IPS DF 6.9 (cell line): ENCODE measurements at places on chromosomes 6 and 20.

DNA sequence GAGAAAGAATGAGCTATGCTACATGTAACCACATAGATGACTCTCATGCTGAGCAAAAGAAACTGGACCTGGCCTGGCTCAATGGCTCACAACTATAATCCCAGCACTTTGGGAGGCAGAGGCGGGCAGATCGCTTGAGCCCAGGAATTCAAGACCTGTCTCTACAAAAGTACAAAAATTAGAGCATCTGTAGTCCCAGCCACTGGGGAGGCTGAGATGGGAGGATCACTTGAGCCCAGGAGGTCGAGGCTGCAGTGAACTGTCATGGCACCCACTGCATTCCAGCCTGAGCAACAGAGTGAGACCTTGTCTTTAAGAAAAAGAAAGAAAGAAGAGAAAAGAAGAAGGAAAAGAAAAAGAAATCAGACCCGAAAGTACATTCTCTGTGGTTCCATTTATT lies 41.7 kb downstream of the NCR2 start:
- no peak for DNase-seq

GRCh38 chr20:37839955-37840354 lies 63.0 kb upstream of the VSTM2L start:
- DNase-seq, result no peak

DNA sequence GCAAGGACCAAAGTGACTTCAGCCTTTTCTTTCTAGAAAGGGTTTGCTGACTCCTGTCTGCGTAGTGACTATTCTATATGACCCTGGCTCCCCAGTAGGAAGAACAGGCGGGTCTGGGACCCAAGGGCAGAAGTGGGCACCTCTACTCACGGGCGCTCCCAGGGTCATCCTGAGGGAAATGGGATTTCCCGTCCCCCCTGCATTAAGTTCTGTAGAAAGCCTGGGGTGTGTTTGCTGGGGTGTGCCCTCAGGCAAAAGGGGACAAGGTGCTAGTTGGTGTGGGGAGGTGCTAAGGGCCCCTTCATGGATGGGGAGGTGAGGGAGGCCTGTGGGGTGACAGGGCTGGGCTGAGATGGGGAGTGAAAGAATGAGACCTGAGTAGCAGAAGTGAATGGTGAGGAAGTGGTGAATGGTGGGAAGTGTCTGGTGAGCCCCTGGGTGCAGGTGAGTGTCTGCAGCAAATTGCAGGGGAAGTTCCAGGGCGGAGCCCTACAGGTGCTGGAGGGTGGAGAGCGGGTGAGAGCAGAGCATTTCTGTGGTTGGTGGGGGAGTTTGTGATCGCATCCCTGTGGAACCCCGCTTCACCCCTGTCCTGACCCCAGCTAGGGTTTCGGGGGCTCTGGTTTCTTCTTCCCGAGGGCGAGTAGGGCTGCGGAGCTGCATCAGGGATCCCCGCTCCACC lies 21.1 kb downstream of the RAET1L start:
- no peak for DNase-seq

DNA sequence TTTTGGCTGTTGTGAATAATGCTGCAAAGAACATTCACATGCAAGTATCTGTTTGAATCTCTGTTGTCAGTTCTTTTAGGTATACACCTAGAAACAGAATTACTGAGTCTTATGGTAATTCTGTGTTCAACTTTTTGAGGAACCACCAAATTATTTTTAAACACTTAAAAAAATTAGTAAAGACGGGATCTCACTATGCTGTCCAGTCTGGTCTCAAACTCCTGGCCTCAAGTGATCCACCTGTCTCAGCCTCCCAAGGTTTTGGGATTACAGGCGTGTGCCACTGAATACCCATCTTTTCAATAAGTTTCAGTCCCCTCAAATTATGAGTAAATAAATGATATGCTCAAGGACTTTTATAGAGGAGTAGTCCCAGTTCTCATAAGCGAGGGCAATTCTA lies 17.5 kb downstream of the SPATS1 start:
- DNase-seq, result no peak

- DNase-seq, result no peak
Observed at GRCh38 chr6:54598787-54599313, 247.7 kb upstream of the FAM83B start.

DNA sequence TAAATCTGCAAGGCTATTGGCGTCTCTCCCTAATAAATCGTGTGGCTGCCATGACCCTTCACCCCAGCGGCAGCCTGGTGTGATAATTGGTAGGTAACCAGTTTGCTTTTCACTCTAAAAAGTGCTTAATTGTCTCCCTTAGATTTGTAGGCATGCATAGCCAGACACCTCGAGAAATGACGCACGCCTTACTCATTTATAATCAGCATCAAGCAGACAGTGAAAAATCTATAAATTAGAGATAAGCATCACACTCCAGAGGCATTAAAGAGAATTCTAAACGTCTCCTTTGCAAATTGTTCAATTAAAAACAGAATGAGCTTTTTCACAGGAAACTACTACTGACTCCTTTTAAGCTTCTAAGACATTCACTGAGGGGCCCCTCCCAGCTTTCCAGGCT lies 110.2 kb upstream of the RPS6KA2 start:
- DNase-seq, result no peak

DNA sequence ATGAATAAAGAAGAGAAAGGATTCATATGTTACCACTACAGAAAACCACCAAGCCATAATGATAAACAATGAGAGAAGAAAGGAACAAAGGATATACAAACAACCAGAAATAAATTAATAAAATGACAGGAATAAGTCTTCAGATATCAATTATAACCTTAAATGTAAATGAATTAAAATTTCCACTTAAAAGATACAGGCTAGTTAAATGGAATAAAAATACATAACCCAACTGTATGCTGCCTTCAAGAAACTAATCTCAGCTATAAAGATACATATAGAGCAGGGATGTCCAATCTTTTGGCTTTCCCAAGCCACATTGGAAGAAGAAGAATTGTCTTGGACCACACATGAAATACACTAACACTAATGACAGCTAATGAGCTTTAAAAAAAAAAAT lies 135.9 kb upstream of the GJE1 start:
- no peak for DNase-seq

DNA sequence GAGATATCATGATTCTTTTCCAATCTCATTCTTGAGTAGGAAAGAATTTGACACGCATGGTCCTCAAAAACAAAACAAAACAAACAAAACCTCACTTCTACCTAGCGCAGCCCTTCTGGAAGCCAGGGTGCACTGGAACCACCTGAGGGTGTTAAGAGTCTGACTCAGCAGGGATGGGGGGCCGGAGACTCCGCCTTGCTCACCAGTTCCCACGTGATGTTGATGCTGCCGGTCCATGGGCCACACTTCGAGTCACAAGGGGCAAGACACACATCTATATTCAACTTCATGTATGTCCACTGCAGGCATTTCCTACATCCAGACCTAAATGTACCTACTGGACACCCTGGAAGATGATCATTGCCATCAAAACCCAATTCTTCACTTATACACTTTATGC lies 30.4 kb downstream of the BFSP1 start:
- no peak for DNase-seq

DNA sequence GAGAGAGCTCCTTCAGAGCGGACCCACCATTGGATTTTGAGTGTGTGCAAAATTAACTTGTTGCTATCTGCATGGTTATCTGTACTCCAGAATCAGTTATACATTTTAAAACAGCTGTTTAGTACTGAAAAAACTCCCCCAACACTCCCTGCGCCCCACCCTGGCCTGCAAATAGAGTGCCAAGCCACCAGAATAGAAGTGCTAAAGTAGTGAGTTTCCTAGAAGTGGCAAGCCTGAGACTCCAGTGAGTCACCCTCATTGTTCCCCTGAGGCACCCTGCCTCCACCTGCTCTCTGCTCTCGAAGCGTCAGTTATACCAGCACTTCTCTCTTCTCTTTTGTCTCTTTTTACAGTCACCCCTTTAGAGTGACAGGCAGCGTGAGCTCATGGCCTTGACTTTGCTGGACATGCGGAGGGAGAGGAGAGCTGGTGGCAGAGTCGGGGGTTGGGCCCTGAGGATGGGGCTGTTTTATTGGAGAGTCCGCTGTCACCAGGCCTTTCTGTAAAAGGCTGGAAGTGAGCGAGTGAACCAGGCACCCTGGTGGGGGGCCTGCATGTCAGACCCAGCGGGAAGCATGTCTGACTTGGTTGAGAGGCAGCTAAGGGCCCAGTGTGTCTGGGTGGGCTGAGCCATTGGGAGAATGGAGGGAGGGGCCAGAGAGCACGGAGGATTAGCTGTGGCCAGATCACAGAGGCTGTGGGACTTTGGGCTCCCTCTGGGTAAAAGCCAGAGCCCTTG lies 10.4 kb downstream of the IGF2R start:
- DNase-seq, result no peak

DNA sequence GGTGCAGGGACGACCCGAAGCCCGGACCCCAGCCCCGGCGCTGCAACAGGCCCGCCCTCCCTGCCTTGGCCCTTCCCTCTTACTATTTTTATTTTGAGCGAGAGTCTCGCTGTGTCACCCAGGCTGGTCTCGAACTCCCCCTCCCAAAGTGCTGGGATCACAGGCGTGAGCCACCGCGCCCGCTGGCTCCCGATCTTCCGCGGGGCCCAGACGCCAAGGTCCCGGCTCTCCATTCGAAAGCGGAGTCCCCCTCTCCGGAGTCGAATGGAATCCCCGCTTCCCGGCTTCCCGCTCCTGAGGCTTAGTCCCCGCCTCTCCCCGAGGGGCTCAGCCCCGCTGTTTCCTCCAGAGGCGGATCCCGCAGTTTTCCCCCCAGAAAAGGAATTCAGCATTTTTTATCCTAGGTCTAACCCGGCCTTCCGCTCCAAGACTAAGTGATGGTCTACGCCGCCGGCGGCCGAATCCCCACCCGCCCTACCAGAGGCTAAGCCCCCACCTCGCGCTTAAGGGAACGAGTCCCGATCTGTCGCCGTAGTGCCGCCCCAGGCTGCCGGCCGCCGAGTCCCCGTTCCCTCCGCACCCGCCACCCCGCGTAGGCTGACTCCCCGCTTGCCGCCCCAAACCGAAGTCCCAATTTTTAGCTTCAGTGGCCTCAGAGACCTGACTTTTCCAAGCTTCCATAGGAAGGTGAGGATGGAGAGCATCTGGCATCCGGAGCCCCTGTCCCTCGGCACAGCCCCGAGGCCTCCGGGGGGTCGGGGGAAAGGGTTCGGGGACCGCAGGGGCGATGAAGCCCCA lies 11.5 kb upstream of the TMC2 start:
- no peak for DNase-seq

DNA sequence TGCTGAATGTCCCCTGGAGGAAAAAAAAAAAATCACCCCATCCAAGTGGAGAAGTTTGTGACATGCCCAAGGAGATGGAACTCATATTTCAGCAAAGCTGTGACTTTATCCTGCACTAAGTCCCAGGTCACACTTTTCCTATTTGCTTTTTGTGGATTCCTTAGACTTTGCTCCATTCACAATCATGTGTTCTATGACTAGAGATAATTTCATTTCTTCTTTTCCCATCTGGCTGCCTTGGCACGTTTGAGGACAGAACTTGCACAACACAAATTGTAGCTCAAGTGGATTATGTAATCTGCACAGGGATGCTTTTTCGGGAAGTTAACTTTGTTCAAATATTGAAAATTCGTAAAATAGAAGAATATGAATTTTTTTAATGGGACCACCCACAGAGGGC lies 100.7 kb upstream of the PTPN1 start:
- no peak for DNase-seq

DNA sequence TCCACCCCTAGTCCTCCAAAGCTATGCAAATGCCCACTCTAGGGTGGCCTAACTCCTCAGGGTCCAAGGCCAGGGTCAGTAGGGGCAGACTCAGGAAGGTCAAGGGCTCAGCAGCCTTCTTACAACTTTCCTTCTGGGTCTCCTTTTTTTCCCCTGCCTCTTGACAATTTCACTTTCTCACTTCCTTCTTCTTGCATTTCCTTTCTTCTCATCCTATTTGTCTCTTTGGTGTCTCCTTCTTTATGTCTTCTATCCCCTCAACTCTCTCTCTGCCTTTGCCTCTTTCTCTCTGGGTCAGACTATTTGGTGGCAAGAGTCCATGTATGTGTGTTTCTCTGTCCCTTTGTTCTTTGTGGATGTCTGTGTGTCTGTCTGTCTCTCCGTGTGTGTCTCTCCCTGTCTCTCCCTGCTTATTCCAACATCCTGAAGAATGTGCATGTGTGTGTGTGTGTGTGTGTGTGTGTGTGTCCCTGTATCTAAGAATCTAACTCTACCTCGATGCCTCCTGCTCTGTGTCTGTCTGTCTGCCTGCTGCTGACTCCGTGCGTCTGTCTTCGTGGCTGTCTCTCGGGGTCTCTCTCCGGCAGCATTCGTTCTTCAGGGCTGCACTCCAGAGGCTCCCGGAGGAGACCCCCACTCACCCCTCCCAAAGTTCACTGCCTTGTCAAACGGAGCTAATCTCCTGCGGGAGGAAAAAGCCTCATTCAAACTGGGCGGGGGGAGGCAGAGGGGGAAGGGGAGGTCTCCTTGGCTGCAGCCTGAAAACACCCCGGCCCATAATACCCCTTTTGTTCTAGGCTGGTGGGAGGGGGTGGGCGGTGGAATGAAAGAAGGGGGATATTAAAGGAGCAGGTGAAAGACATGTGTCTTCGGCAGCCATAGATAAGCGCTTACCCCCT lies 51.7 kb upstream of the FOXP4 start:
- no peak for DNase-seq

DNA sequence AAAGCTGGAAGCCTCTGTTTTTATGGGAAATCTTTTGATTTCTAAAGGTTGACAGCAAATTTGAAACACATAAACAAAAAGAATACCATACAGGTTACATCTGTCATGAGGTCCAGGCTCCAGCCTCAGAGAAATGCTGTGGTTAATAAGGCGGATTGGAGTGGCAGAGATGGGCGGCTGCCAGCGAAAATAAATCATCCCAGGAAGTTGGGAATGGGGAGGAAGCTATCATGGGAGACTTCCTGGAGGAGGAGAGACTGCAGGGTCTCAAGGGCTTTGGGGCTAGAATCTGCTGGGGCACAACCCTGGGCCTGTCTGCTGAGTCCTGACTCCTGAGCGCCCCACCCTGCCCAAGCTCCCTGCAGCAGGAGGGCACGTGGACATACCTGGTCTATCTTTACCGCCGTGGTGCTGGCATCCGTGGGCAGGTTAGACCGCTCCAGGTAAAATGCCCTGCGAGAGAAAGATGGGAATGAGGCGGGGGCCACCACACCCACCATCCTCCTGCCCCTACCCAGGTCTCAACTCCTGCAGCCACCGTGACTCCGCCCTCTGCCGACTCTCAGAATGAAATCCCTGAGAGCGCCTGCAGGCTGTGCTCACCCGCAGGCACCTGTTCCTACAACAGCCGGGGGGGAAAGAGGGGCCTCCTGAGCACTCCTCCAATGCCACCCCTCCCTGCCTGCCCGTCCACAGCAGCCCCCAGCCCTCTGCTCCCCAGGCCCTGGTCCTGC lies 197.3 kb downstream of the PREX1 start:
- no peak for DNase-seq

GRCh38 chr6:109865968-109866367 lies 112.1 kb upstream of the GPR6 start:
- DNase-seq, result no peak

DNA sequence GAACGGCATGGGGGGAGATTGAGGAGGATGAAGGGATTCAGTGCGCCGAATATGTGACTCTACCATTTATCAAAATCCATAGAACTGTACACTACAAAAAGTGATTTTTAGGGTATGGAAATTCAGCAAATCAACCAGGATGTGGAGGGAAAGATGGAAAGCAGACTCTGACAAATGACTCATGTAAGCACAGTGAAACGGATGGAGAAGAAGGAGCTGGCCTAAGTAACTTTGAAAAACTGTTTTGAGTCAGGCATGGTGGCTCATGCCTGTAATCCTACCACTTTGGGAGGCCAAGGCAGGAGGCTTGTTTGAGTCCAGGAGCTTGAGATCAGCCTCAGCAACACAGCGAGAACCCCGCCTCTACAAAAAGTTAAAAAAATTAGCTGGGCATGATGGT lies 39.2 kb downstream of the MUC22 start:
- no peak for DNase-seq

GRCh38 chr6:26159357-26160273 lies 72.4 kb downstream of the HFE start:
- no peak for DNase-seq
